Osteoblast (primary cell): ENCODE measurements at places on chromosomes 3 and 15.
A peak's percentile ranks its signal among the peaks of the same experiment; 100 is the strongest.

GRCh38 chr3:71785532-71786216 is 726 bp upstream of the PROK2 start:
- DNase-seq, result peak; percentile 68

- no peak for DNase-seq
These were observed 29.8 kb downstream of the ADAMTS17 start for GRCh38 chr15:100311833-100312476.

DNA sequence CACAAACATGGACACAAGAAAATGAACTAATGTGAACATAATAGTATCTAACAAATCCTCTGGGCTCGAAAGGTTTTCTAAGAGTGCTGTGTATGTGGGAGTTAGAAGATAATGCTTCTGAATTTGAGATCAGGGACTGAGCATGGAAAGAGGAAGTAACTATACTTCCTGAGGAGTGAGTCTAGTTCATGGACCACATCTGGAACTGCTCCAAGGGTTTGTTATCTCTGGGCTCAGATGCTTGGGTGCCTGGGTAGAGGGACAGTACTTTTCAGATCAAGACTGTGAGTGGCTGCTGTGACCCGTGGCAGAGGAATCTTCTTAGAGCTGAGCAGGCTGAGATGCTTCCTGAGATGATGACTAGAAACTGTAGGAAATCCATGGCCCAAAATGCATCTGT is 28.5 kb downstream of the TBC1D23 start:
- DNase-seq, result no peak

GRCh38 chr3:50138266-50139200 is 16.6 kb upstream of the SEMA3F start:
- DNase-seq, result peak; percentile 81

DNA sequence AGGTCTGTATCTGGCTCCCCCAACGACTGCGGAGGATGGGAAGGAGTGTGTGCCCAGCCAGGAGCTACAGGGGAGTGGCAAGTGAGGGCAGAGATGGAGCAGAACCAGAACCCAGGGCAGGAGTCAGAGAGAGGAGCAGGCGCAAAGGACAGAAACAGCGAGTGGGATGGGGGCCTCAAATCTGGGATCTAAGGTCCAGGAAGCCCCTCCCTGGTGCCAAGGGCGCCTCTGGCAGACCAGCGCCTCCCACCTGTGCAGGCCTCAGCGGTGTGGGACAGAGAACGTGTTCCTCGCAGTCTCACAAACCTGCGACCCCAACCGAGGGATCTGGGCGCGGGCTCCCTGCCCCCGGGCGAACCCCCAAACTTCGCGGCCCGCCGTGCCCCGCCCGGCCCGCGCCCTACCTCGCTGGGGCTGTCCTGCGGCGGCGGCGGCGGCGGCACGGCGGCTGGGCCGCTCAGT is 301 bp downstream of the PCBP4 start:
- DNase-seq, result no peak

DNA sequence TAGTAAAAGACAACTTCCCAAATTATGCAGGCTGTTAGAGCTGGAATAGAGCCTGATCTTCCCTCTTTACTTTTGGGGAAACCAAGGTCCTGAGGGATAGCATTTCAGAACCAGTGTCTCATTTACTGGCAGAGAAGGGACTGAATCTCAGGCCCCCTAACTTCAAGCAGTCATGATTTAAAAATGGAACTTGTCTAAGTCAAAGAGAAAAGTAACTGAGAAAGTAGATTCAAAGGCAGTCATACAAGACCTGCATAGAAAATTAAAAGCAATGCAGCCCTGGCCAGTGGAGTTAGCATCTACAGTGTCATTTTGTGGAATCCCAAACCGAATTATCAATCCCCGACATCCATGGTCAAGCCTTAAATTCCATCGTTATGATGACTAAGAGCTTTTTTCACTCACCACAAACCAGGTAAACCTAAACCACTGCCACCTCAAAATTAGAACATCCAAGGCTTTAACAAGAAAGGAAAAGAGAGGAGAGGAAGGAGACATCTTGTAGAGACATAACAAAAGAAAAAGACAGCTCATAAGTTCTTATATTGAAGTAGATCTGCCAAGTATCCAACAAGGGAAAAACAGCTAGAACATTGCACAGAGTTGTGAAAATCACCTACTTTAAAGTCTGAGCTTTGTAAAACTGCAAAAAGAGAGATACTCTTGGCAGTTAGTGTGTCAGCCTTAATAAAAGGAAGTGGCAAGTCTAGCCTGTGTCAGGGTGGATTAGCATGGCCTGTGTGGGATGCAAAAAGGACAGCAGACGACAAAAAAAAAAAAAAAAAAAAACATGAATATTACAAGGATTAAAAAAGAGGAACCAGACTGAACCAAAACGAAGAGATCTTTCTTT is 54.1 kb upstream of the CCR2 start:
- DNase-seq, result no peak

DNA sequence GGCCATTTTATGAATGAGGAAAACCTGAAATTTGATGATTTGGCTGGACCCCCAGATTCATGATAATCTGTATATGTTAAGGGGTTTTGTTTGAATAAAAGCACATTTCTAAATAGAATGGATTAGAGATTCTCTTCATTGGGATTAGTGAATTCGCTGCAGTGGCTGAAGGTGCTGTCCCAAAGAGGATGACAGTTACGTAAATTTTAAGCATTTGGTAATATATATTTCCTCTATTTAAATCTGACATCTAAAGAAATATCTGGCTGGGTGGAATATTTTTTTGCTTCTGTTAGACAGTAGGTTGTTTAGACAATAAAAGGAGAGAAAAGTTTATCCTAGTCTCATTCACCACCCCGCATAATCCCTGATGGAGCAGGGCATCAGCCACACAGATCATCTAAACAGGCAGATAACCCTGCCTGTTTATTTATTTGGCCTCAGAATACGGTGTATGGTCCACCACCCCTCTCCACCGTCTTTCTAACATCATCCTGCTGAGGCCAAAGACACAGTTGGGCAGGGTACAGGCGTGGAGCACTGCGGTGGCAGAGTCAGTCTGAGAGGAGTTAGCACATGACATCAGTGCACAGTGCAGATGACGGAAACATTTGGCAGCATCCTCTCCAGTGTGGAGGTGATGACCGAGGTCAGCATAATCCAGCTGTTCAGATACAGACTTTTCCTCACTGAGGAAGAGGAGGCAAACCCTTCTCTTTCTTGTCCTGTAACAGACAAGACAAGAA is 20.4 kb upstream of the NFKBIZ start:
- peak; percentile 82 for DNase-seq

DNA sequence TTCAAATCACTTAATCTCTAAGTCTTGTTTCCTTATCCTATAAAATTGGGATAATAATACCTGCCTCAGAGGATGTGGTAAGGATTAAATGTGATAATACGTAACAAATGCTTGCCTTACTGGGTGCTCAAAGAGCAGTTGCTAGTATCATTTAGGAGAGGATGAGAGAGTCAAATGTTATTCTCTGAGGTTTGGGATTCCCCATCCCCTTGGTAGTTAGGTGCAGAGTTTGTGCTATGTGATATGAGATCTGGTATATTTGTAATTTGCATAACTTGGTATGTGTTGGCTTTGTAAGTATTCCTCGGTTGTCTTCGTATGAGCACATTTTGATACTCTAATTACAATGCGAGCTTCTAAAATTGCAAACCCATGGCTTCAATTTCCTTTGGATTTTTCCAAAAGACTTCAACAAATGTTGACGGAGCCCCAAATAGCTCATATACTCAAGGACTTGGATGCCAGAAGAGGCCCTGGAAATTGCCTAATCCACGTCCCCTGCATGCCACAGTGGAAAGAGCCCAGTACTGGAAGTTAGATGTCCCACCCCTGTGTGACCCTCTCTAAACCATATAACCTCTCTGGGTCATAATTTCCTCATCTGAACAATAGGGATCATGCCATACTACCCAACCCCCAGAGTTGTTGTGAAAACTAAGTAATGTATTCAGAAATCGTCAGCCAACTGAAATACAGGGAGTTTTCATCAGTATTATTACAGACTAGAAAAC is 85.0 kb downstream of the FBN1 start:
- DNase-seq, result no peak

- peak; percentile 85 for DNase-seq
These were observed 25.6 kb downstream of the GYG1 start for GRCh38 chr3:149016669-149017541.

DNA sequence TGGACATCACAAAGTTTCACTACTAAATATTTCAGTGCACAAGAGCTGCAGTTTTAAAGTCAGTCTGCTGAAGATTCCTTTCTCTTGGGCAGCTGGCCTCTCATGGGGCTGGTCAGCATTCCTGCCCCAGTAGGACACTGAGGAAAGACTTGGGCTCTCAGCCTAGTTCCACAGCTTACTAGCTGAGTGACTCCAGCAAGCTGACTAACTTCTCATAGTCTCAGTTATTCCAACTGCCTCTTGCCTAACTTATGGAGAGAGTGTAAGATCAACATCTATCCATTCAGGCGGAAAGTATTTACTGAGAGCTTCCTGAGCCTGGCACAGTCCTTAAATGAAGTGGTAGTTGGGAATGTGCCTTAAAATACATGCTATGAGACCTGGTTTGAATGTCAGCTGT is 27.0 kb downstream of the TM4SF4 start:
- DNase-seq, result peak; percentile 56

DNA sequence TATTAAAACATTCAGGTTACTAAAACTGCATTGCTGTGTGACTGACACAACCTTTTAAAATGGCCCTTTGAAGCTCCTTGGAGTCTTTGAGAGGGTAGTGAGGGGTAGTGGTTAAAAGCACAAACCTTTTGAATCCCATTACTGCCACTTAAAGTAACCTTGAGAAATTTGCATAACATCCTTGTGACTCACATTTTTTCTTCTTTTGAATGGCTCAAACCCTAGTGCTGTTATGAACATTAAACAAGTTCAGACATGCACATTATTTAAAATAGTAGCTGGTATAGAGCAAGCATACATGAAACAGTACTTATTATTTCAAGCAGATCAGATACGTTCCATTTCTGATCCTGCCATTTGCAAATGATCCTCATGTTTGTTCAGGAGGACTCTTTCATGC is 3.7 kb upstream of the CLDN1 start:
- DNase-seq, result no peak

GRCh38 chr3:141462176-141462859 is 24.5 kb upstream of the RASA2 start:
- DNase-seq, result no peak

GRCh38 chr3:15256861-15257341 is 50.9 kb downstream of the CAPN7 start:
- DNase-seq, result peak; percentile 29

GRCh38 chr15:45386420-45386819 is 8.1 kb upstream of the GATM start:
- no peak for DNase-seq

GRCh38 chr3:122772827-122773226 is 20.8 kb downstream of the HSPBAP1 start:
- DNase-seq, result no peak

GRCh38 chr3:31232055-31233025 is 300.4 kb upstream of the STT3B start:
- DNase-seq, result peak; percentile 55

- DNase-seq, result no peak
These were observed 10.0 kb downstream of the IQSEC1 start for GRCh38 chr3:13063225-13063624.

DNA sequence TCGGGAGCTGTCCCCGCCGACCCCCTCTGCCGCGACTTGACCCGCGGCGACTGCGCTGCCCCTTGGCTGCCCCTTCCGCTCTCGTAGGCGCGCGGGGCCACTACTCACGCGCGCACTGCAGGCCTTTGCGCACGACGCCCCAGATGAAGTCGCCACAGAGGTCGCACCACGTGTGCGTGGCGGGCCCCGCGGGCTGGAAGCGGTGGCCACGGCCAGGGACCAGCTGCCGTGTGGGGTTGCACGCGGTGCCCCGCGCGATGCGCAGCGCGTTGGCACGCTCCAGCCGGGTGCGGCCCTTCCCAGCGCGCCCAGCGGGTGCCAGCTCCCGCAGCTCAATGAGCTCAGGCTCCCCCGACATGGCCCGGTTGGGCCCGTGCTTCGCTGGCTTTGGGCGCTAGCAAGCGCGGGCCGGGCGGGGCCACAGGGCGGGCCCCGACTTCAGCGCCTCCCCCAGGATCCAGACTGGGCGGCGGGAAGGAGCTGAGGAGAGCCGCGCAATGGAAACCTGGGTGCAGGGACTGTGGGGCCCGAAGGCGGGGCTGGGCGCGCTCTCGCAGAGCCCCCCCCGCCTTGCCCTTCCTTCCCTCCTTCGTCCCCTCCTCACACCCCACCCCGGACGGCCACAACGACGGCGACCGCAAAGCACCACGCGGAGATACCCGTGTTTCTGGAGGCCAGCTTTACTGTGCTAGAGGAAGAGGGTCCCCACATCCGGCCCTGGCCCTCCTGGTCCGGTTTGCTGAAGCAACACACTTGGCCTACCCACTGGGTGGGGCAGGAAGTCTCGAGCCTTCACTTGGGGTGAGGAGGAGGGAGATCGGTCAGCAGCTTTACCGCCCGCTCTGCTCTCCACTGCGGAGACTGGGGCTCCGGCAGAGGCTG is at the start of gene RASSF1:
RASSF1 (minus strand) TSS at position 389 of the 882 bp plus-strand sequence; CDS start at position 358, 31 bp downstream.
- DNase-seq, result peak; percentile 96

GRCh38 chr3:138854204-138854603 is 19.5 kb upstream of the PIK3CB start:
- DNase-seq, result no peak

GRCh38 chr15:76201536-76202255 is 109.6 kb downstream of the ETFA start:
- no peak for DNase-seq

DNA sequence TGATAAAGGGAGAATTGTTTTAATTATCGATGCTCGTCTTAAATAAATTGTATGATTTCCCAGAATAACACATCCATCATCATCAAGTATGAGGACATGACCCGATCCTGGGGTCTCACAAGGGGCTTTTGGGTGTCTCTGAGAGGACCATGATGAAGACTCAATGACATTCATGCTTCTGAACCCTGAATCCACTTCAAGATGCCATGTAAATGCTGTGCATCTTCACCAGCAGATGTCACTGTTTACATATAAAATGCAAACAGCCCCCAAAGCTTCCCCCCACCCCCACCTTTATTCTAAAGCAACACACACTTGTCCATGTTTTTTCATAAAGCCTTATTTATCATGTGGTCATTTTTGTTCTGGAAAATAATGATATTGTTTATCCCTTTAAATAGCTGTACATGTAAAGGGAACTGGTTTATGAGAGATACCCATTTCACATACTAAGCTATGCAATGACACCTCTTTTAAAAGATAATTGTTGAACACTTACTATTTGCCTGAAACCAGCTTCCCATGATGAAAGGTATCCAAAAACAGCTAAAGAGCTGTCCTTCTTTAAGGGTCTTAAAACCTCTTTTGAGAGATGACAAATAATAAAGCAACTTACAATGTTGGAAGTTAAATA is 69.7 kb upstream of the UBE3A start:
- peak; percentile 31 for DNase-seq

GRCh38 chr3:73192036-73192738 is 130.7 kb downstream of the EBLN2 start:
- DNase-seq, result no peak

DNA sequence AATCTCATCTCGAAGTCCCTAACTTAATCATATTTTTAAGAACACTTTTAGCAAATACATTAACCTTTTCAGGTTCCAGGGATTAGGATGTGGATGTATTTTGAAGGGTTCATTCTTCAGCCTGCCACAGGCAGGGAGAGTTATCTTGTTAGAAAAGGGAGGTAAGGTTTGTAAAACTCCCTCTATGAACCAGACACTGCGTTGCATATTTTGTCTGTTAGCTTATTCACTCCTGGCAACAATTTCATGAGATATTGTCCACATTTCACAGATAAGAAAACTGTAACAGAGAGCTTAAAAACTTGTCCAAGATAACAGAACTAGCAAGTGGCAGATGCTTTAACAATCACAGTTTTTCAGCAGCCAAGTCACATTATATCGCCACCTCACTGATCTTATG is 155.4 kb downstream of the DIPK2A start:
- no peak for DNase-seq

- DNase-seq, result no peak
These were observed 1182.3 kb downstream of the OTOL1 start for GRCh38 chr3:162678941-162679340.

GRCh38 chr15:58597943-58598828 is 151.3 kb downstream of the ADAM10 start:
- DNase-seq, result no peak
